Vagina (tissue), 2 donors: ENCODE measurements at places on chromosomes 12 and 14. TPM values are rescaled to one million over a fixed set of nuclear protein-coding genes. Genes with fewer than 3 reads are reported as not detected.

FOXN4 gene
- total RNA-seq, result not detected

DNA sequence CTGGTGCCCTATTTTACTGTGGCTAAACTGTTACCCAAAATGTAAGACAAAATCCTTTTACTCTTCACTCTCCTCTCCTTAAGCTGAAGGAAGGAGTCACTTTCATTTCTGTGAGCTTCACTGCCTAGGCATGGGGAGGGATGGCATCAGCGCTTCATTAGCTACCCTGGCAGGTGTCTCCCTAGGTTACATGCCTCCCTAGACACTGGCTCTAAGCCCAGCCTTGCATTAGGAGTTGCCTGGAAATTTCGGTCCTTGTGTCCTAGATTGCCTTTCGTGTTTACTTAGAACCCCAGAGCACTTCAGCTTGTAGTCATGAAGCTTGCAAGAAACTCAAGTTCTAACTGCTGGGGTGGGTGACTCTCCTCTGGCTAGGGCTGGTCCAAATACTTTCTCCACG, 520.5 kb upstream of the STXBP6 start:
- H3K36me3 ChIP-seq, result no peaks in the 10 kb centered on the region
- H3K4me3 ChIP-seq, result no peak overlapping the region
- DNase-seq, result no peak
- H3K4me1 ChIP-seq, result no peaks in the 10 kb centered on the region

GRCh38 chr12:131387281-131388163, 323.4 kb upstream of the SFSWAP start:
- H3K4me1 ChIP-seq, result no peaks in the 10 kb centered on the region
- no peak for DNase-seq
- no peaks in the 10 kb centered on the region for H3K36me3 ChIP-seq
- no peak overlapping the region for H3K4me3 ChIP-seq
- no peaks in the 10 kb centered on the region for H3K27me3 ChIP-seq

DNA sequence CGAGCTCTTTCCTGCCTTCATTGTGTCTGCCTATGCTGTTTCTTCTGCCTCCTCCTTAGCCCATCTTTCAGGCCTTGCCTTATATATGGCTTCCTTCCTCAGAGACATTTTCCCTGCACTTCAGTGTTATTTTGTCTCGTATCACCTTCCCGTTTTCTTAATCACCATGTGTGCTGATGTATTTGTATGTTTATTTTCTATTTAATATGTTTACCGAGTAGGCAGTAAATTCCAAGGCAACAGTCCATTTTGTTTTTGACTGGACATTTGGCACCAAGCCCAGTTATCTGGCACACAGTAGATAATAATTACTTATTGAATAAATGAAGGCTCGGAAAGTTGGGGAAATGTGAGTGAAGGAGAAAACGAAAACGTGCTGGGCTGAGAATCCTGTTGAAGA, 4.6 kb upstream of the POU6F1 start:
- no peak overlapping the region for H3K4me3 ChIP-seq
- H3K27ac ChIP-seq, result no peak overlapping the region
- H3K4me1 ChIP-seq, result peaks cover 13% of the 10 kb centered on the region
- no peaks in the 10 kb centered on the region for H3K36me3 ChIP-seq

CD69 gene
- total RNA-seq, result 28.5 TPM

GRCh38 chr12:76144245-76144549, 59.7 kb upstream of the NAP1L1 start:
- H3K36me3 ChIP-seq, result no peaks in the 10 kb centered on the region
- no peaks in the 10 kb centered on the region for H3K4me1 ChIP-seq
- H3K27me3 ChIP-seq, result no peaks in the 10 kb centered on the region
- no peak overlapping the region for H3K4me3 ChIP-seq
- DNase-seq, result no peak
- no peak overlapping the region for H3K27ac ChIP-seq

JDP2 gene
- 66.5 TPM for total RNA-seq

GRCh38 chr12:54891717-54892478, 37.6 kb downstream of the MUCL1 start:
- H3K27ac ChIP-seq, result no peak overlapping the region
- no peaks in the 10 kb centered on the region for H3K4me1 ChIP-seq
- no peak overlapping the region for H3K4me3 ChIP-seq
- no peaks in the 10 kb centered on the region for H3K27me3 ChIP-seq
- no peaks in the 10 kb centered on the region for H3K36me3 ChIP-seq

DNA sequence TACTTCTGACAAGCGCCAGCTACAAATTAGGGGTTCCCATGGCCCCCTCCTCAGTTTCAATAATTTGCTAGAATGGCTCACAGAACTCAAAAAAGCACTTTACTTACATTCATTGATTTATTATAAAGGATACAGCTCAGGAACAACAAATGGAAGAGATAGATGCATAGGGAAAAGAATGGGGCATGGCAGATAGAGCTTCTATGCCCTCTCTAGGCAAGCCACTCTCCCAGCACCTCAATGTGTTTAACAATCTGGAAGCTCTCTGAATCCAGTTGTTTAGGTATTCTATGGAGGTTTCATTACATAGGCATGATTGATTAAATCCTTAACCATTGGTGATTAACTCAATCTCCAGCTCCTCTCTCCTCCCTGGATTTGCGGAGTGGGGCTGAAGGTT, 184.5 kb upstream of the DAAM1 start:
- H3K4me3 ChIP-seq, result no peak overlapping the region
- H3K27me3 ChIP-seq, result no peaks in the 10 kb centered on the region
- no peak for DNase-seq

KRT2 gene
- 2.0 TPM for total RNA-seq

- H3K36me3 ChIP-seq, result no peaks in the 10 kb centered on the region
- no peak overlapping the region for H3K4me3 ChIP-seq
- no peaks in the 10 kb centered on the region for H3K4me1 ChIP-seq
- H3K27me3 ChIP-seq, result no peaks in the 10 kb centered on the region
- H3K27ac ChIP-seq, result no peak overlapping the region
These were observed 573.7 kb downstream of the ALG10 start for GRCh38 chr12:34595749-34596733.

GRCh38 chr12:127519779-127520178, 747.2 kb upstream of the TMEM132C start:
- DNase-seq, result no peak
- H3K36me3 ChIP-seq, result no peaks in the 10 kb centered on the region
- no peak overlapping the region for H3K4me3 ChIP-seq
- H3K27ac ChIP-seq, result no peak overlapping the region
- H3K4me1 ChIP-seq, result no peaks in the 10 kb centered on the region
